Thyroid gland (tissue), 4 donors: ENCODE measurements at places on chromosomes 16 and 17. TPM values are rescaled to one million over a fixed set of nuclear protein-coding genes. Genes with fewer than 3 reads are reported as not detected.
A peak's percentile ranks its signal among the peaks of the same experiment; 100 is the strongest.

Gene NAGS
- total RNA-seq = 19.2 TPM

Gene KRTAP4-9
- total RNA-seq = not detected

Gene FSCN2
- 20.7 TPM for total RNA-seq

Gene SGCA
- not detected for total RNA-seq

Gene UBALD2
- 18.2 TPM for total RNA-seq

Gene ZNRF1
- 47.4 TPM for total RNA-seq

Gene CCDC200
- total RNA-seq = not detected

- no peaks in the 10 kb centered on the region for H3K27me3 ChIP-seq
- no peaks in the 10 kb centered on the region for H3K36me3 ChIP-seq
- DNase-seq = no peak
Observed at GRCh38 chr16:9850817-9851216, 331.4 kb downstream of the GRIN2A start.

GRCh38 chr17:75459590-75460267, 3.3 kb downstream of the TMEM94 start:
- no peaks in the 10 kb centered on the region for H3K36me3 ChIP-seq
- DNase-seq = no peak
- H3K27me3 ChIP-seq = no peaks in the 10 kb centered on the region
- H3K4me1 ChIP-seq = peaks cover 7% of the 10 kb centered on the region
- H3K4me3 ChIP-seq = no peak overlapping the region

GRCh38 chr16:27384425-27384824, 17.5 kb upstream of the IL21R start:
- no peak overlapping the region for H3K4me3 ChIP-seq
- no peak overlapping the region for H3K27ac ChIP-seq
- H3K27me3 ChIP-seq = no peaks in the 10 kb centered on the region

DNA sequence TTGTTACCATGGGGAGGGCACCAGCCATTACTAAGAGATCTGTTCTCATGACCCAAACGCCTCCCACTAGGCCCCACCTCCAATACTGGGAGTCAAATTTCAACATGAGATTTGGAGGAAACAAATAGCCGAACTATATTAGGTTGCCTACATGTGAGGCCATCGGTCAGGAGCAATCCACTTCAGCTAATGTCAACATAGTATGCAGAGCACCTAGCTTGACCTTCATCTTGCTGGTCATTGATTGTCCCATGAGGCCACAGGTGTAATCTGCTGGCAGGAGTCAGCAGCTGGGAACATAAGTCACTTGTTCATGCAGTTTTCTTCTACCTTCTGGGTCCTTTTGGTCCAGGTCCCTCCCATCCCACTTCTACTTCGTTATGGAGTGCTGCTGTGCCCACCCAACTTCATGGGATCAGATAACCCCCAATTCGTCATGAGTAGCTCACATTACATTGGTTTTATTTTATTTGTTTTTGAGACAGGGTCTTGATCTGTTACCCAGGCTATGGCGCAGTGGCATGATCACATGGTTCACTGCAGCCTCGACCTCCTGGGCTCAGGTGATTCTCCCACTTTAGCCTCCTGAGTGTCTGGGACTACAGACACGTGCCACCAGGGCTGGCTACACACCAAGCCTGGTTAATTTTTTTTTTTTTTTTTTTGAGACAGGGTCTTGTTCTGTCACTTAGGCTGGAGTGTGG, 5.9 kb upstream of the KPNA2 start:
- no peak overlapping the region for H3K4me3 ChIP-seq
- H3K36me3 ChIP-seq = no peaks in the 10 kb centered on the region
- H3K27ac ChIP-seq = no peak overlapping the region
- H3K4me1 ChIP-seq = peaks cover 2% of the 10 kb centered on the region
- DNase-seq = no peak

DNA sequence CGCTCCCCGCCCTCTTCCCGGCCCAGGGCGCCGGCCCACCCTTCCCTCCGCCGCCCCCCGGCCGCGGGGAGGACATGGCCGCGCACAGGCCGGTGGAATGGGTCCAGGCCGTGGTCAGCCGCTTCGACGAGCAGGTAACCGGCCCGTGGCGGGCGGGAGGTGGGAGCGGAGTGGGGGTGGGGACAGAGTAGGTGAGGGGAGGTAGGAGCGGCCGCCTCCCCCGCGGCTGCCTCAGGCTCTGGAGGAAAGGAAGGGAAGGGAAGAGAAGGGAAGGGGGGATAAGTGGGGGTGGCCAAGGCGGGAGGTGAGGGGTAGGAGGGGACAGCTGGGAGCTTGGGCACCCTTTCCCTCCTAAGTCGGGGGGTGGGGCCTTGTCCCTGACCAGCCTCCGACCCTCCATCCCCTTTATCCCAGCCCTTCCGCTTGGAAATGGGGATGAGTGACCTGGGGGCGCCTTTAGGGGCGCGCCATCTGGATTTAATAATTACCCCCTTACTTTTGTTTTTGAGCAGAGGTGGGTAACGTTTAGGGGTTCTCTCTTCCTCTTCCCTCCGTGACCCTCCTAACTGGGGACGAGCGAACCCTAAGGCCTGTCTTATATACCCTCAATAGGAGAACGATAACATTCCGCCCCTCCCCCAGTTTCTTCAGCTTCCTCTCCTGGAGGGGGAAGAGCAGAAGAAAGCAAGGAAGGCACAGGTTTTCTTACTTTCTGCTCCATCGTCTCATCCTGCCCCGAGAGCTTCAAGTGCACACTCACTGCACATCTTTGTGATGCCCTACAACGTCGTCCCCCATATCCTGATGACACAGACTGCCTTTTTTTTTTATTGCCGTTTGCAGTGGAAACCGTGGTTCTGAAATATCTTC, 694 bp downstream of the NF1 start:
- peak overlapping the region; percentile 97 for H3K27ac ChIP-seq
- no peaks in the 10 kb centered on the region for H3K27me3 ChIP-seq
- peaks cover 7% of the 10 kb centered on the region for H3K4me1 ChIP-seq
- peak overlapping the region; percentile 99 for H3K4me3 ChIP-seq
- peak; percentile 82 for DNase-seq

GRCh38 chr17:8946476-8946875, 19.0 kb downstream of the PIK3R5 start:
- DNase-seq = no peak
- H3K4me1 ChIP-seq = no peaks in the 10 kb centered on the region
- H3K27ac ChIP-seq = no peak overlapping the region
- H3K27me3 ChIP-seq = no peaks in the 10 kb centered on the region
- H3K36me3 ChIP-seq = no peaks in the 10 kb centered on the region

DNA sequence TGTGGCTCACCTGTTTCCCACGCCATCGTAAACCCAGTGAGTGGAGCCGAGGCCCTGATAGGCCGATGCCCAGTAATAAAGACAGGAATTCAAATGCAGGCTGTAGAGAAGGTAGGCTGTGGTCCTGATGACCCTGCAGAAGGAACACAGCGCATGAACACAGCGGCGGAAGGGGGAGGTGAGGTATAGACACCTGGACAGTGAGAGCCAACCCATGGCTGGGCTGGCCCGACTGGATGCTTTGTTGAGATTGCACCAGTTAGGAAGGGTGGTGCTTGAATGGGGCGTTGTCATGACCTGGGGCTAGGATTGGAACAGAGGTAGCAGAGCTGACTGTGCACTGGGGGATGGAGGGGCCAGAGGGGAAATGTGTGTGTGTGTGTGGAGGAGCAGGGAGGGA, 59.2 kb downstream of the CNGB1 start:
- no peak overlapping the region for H3K4me3 ChIP-seq
- H3K4me1 ChIP-seq = no peaks in the 10 kb centered on the region
- no peaks in the 10 kb centered on the region for H3K36me3 ChIP-seq
- H3K27ac ChIP-seq = no peak overlapping the region

DNA sequence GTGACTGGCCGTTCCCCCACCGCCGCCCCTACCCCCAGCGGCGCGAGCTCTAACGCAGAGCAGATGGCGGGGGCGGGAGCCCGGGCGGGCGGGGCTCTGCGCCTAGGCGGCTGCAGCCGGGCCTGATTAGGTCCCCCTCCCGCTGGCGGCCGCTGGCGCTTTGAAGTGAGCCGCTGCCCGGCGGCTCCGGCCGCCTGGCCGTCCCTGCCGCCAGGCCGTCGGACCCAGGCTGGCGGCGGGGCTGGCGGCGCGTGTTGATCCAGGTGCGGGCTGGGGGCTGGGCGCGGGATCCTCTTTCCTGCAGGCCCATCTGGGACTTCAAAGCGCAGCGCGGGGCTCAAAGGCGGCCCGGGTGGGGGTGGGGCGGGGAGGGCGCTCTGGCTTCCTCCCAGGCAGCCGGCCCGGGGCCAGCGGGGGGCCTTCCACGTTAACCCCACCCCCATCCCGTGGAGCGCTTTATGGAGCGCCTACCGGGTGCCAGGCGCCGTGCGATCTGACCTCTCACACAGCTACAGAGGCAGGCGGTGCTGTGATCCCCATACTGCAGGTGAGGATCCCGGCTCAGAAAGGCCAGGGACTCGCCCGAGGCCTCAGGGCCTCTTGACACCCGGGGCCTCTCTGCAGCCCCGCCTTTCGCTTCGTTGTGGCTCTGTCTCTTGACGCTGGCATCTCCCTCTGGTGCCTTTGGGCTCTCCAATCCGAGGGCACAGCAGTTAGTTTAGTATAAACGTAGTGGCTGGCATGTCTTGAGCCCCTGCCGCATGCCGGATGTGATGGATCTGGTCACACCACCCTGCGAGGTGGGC, 80.0 kb upstream of the NKD1 start:
- no peaks in the 10 kb centered on the region for H3K36me3 ChIP-seq
- H3K4me3 ChIP-seq = no peak overlapping the region
- DNase-seq = peak; percentile 3

DNA sequence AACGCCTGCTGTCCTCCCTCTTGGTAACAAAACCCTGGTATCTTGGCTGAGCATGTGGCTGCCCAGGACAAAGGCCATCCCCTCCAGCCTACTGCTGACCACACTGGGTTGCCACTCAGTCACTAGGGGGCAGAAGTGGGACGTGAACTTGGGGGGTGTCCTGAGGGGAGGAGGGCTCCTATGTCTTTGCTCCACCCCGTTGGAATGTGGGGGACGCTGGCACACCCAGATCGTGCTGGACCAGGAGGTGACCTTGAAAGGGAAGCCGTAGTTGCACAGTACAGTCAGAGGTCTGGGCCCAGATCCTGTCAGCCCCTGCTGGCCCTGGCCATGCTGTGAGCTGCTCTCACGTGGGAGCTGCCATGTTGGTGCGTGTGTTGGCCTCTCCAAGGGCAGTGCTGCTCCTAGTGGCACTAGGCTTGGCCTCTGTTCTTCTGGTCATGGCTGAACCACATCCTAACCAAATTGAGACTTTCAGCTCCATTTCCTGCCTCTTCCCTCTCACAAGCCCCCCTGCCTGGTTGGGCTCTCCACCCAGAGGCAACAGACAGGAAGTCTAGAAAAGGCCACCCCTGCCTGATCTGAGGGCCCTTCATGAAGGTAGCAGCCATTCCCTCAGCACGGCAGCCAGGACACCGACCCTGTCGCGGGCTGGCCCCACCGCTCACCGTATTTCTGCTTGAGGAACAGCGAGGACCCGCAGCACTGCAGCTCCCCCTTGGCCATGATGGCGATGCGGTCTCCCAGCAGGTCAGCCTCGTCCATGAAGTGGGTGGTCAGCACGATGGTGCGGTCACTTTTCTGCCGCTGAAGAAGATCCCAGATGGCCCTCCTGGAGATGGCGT, 29.0 kb upstream of the RNPS1 start:
- H3K4me1 ChIP-seq = peaks cover 5% of the 10 kb centered on the region
- no peak overlapping the region for H3K4me3 ChIP-seq
- DNase-seq = peak; percentile 80
- peaks cover 34% of the 10 kb centered on the region for H3K36me3 ChIP-seq

DNA sequence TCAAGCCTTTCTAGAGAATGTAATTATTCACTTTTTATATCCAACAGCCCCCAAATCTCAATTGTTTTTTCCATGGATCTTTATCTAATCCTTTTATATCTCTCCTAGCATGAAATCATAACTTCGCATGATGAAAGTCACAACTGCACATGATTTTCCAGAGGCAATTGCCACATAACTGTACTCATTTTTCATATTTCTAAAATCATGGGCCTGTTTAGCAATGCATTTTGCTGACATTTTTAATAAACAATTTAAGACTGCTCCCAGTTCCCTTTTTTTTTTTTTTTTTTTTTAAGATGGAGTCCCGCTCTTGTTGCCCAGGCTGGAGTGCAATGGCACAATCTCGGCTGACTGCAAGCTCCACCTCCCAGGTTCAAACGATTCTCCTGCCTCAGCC, 83.5 kb downstream of the VMP1 start:
- H3K27me3 ChIP-seq = no peaks in the 10 kb centered on the region
- no peaks in the 10 kb centered on the region for H3K36me3 ChIP-seq
- no peak overlapping the region for H3K4me3 ChIP-seq
- H3K4me1 ChIP-seq = peaks cover 23% of the 10 kb centered on the region
- DNase-seq = no peak
- no peak overlapping the region for H3K27ac ChIP-seq

GRCh38 chr17:30414486-30414885, 35.8 kb downstream of the CPD start:
- no peaks in the 10 kb centered on the region for H3K36me3 ChIP-seq
- no peak overlapping the region for H3K4me3 ChIP-seq
- H3K4me1 ChIP-seq = no peaks in the 10 kb centered on the region
- no peak for DNase-seq
- no peaks in the 10 kb centered on the region for H3K27me3 ChIP-seq

DNA sequence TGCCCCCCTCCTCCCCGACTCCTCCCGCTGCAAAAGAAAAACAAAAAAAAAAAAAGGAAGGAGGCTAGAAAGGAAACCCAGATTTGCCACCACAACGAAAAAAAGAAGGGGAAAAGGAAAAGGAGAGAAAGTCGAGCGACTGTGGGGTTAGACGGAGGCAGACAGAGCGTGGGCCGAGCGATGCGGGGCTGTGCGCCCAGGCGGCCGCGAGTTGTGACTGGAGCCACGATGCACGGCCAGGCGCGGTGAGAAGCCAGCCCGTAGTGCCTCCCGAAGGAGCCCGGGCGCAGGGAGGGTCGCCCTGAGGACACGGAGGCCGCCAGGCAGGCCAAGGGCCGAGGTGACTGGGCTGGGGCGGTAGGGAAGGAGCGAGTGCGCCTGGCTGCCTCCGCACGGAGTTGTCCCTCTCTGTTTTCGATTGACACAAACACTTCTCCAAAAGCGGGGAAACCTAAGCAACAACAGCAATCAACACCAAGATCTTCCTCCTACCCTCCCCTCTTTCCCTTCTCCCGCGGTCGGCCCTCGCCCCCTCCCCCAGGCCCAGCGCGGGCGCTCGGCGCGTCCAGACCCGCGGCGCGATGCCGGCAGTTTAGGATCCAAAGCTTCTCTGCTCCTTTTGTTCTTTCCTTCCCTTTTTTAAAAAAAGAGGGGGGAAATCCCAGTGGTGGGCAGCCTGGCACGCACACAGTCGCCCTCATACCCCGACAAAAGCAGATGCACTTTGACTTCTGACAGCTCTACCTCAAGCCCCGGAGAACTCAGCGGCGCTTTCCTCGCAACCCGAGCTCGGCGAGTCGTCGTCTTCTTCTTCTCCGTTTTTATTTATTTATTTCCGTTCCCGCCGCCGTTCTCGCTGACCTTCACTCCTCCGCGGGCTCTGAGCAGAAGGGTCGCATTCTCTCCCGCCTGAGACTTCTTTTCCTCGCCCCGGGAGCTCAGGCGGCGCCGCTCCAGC, at the start of gene LHX1:
Gene LHX1, plus strand, starts transcription at position 475 of the 958 bp plus-strand sequence. CDS start 723 bp downstream, outside the sequence.
- H3K4me1 ChIP-seq = peaks cover 72% of the 10 kb centered on the region
- DNase-seq = no peak
- peaks cover 93% of the 10 kb centered on the region for H3K27me3 ChIP-seq
- H3K4me3 ChIP-seq = peak within 1 kb of the TSS; percentile 6
- no peak within 1 kb of the TSS for H3K27ac ChIP-seq

- no peaks in the 10 kb centered on the region for H3K27me3 ChIP-seq
- H3K27ac ChIP-seq = no peak overlapping the region
- H3K4me1 ChIP-seq = no peaks in the 10 kb centered on the region
- H3K36me3 ChIP-seq = no peaks in the 10 kb centered on the region
Observed at GRCh38 chr17:52660692-52661091, 502.2 kb upstream of the CA10 start.

GRCh38 chr16:68749432-68749831, 12.3 kb downstream of the CDH1 start:
- peak overlapping the region; percentile 80 for H3K27ac ChIP-seq
- peaks cover 64% of the 10 kb centered on the region for H3K4me1 ChIP-seq
- no peak overlapping the region for H3K4me3 ChIP-seq
- DNase-seq = no peak
- no peaks in the 10 kb centered on the region for H3K27me3 ChIP-seq
